ENCODE measurements at places on chromosomes 16 and 17.
A peak's percentile ranks its signal among the peaks of the same experiment; 100 is the strongest.

DNA sequence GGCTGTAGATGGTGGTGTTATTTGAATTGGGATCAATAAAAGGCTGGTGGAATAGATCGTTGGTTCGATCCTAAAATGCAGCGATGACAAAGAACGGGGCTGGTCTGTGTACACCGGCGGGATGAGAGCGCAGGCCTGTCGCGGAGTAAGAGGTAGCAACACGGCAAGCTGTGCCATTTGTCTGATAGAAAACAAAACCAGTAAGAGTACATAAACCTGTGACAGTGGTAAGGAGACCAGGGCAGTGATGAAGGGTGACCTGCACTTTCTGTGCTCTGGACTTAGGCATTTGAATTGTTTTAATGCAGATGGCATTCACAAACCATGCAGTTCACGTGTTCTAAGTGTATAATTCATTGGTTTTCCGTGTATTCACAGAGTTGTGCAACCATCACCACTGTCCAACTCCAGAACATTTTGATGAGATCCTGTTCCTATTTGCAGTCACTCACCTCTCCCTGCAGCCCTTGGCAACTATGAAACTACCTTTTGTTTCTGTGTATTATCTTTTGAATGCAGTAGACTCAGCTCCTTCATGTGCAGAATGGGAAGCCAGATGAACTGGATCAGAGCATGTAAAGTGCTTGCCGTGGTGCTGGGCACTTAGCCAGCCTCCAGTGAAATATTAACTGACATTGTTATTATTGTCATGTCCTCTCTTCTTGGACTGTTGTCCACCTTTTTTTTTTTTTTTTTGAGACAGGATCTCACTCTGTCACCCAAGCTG lies 286.1 kb downstream of the SNX29 start:
- DNase-seq: no peak

GRCh38 chr16:8847623-8848022 lies 21.2 kb downstream of the CARHSP1 start:
- no peak for DNase-seq

- DNase-seq: peak; percentile 71
These were observed 3.4 kb downstream of the ALDOA start for GRCh38 chr16:30068750-30069610.

GRCh38 chr17:39738568-39738901 lies 797 bp downstream of the GRB7 start:
- peak; percentile 62 for DNase-seq

- no peak for DNase-seq
These were observed 33.0 kb upstream of the ZNF750 start for GRCh38 chr17:82872591-82873520.

DNA sequence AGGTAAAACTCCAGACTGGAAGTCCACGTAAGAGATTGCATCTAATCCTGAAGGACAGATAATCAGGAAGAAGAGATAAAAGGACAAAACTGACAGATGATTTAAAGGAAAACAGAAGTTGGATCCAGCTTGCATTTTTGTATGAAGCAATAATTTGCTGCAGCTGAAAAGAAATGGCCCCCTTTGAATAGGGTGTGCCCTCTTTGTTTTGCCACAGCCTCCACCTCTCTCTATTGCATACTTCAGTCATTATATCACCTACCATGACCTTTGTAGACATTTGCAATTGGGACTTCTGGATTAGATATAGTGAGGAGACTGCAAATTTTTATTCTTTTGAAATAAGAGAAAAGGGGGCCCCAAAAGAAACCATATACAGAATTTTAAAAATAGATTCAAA lies 8.1 kb downstream of the NOG start:
- DNase-seq: no peak

- no peak for DNase-seq
These were observed 2.8 kb downstream of the FA2H start for GRCh38 chr16:74771656-74772315.

DNA sequence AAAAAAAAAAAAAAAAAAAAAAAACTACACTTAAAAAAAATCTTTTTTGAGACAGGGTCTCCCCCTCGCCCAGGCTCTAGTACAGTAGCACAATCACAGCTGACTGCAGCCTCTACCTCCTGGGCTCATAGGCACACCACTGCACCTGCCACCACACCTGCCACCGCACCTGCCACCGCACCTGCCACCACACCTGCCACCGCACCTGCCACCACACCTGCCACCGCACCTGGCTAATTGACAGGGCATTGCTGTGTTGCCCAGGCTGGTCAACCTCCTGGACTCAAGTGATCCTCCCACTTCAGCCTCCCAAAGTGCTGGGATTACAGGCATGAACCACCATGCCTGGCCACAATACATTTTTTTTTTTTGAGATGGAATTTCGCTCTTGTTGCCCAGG lies 17.6 kb upstream of the WDR45B start:
- DNase-seq: no peak

DNA sequence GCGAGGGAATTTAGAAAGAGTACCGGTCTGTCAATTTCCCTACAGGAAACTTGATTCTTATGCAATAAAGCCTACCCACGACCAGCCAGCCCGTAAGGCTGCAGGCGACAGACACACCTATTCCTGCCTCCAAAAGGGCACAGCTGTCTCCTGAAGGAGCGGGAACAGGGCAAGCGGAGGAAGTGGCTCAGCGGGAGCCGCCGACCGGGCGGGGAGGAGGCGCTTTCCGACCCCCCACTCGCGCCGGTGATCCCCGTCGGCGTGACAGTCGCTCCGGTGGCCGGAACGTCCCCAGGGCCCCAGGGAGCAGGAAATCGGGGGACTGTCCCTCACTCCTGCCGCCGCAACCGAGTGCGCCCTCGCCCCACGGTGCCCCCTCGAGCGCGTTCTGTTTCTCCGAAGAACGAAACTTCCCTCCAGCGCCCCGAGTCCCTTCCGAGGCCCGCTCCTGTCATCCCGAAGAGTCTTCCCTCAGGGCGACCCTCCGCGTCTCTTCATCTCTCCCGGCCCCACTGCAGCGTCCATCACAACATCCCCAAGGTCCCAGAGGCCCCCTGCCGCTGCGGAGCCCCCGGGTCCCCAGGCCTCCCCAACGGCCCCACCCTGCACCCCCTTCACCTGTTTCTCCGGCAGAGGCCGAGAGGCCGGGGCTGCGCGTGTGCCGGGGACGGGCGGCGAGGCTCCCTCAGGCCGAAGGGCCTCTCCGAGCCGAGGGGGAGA lies 421 bp downstream of the STAT3 start:
- peak; percentile 49 for DNase-seq

- DNase-seq: peak; percentile 81
These were observed 129.9 kb downstream of the MGAT5B start for GRCh38 chr17:76997981-76998531.

DNA sequence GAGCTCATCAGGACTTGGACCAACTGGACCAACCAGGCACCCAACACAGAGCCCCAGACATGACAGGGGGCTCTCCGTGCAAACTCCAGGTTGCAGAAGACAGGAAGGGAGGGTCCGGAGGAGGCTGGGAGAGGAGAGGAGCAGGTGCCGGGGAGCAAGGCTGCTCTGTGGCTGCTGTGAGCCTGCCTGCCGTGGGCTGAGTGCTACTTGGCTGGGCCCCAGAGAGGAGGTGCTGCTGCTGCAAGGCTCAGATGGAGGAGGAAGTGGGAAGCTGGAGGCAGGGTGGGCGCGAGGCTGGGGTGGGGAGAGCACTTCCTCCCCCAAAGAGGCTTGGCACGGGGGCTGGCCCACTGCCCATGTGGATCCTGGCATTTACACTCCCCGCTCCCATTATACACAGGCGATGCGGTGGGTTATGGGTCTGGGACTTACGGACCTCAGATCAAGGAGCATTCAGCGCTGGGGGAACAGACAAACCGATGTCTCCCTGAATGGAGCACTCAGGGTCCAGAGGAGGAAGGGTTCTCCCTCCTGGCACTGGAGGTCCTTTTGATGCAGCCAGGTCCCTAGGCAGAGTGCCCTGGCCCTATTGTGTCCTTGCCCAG lies 15.9 kb downstream of the EPOP start:
- no peak for DNase-seq

DNA sequence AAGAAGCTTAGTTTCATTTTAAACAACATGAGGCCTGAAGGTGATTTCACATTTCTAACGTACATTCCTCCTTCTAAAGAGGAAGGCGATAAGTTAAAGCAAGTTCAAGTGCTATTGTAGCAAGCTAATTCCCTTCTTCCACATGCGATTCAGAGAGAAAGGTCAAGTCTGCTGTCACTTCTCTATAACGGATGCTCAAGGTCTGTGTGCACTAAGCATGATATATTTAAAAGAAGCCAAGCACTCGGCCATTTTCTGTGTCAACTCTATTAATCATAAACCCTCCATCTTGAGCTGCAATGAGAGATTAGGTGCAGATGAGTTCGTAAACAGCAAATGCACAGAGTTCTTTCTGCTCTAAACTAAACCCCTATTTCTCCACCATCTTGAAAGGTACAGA lies 568.8 kb upstream of the ZFHX3 start:
- no peak for DNase-seq

- DNase-seq: no peak
These were observed 2.2 kb upstream of the AURKB start for GRCh38 chr17:8212312-8213180.

DNA sequence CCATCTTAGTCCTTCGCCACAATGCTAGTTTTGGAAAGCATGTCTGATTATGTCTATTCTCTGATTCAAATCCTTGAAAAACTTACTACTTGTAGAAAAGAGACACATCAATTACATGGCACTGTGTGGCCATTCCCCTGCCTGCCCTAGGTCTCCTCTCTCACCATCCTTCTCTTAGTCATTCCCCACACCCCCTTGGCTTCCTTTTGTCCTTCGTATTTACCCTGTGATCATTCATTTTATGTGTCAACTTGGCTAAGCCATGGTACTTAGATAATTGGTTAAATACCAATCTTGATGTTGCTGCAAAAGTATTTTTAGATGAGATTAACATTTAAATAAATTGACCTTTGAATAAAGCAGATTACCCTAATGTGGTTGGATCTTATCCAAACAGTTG lies 122.9 kb upstream of the CDH11 start:
- DNase-seq: no peak
